ENCODE measurements at places on chromosomes 2 and 18. TPM values are rescaled to one million over a fixed set of nuclear protein-coding genes. Genes with fewer than 3 reads are reported as not detected.
A peak's percentile ranks its signal among the peaks of the same experiment; 100 is the strongest.

The STPG4 gene
- total RNA-seq = 0.19 TPM

The CYP20A1 gene
- total RNA-seq = 22.6 TPM

The ADD2 gene
- total RNA-seq = 25.7 TPM

The GRB14 gene
- total RNA-seq = not detected

The ALS2 gene
- 15.3 TPM for total RNA-seq

The ELOA2 gene
- total RNA-seq = not detected

The PGAP1 gene
- total RNA-seq = 40.8 TPM

The BOLA3 gene
- 47.7 TPM for total RNA-seq

The HOXD11 gene
- total RNA-seq = not detected

The KATNAL2 gene
- 0.58 TPM for total RNA-seq

- H3K36me3 ChIP-seq = no peaks in the 10 kb centered on the region
- no peak overlapping the region for H3K4me3 ChIP-seq
- peaks cover 3% of the 10 kb centered on the region for H3K4me1 ChIP-seq
- peaks cover 6% of the 10 kb centered on the region for H3K27me3 ChIP-seq
- no peak overlapping the region for H3K27ac ChIP-seq
These were observed 25.2 kb downstream of the KIAA2012 start for GRCh38 chr2:202098291-202098690.

- no peak for DNase-seq
- H3K27ac ChIP-seq = no peak overlapping the region
- peaks cover 3% of the 10 kb centered on the region for H3K27me3 ChIP-seq
- H3K4me3 ChIP-seq = no peak overlapping the region
- H3K4me1 ChIP-seq = peaks cover 2% of the 10 kb centered on the region
These were observed 62.7 kb downstream of the BIN1 start for GRCh38 chr2:127044165-127044718.

DNA sequence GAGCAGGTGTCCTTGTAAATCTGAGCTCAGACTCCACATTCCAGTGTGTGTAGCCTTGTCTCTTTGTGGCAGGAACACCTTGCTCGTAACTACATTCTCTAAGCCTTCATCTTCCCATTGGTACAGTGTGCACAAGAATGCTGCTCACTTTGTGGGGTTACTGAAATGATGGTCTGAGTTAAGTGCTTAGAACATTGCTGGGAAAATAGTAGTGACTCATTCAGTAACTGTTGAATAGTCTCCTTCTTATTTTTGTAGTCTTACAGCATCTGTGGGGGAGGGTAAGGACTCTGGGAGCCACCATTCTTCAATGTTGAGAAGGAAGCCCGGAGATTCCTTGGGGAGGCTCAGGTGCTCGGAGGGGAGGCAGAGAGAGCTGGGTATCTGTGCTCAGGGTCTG, 236.0 kb upstream of the HDAC4 start:
- H3K27ac ChIP-seq = no peak overlapping the region
- no peaks in the 10 kb centered on the region for H3K27me3 ChIP-seq
- no peak overlapping the region for H3K4me3 ChIP-seq
- H3K4me1 ChIP-seq = no peaks in the 10 kb centered on the region

- no peak overlapping the region for H3K4me3 ChIP-seq
- H3K4me1 ChIP-seq = peaks cover 7% of the 10 kb centered on the region
- no peak overlapping the region for H3K27ac ChIP-seq
- DNase-seq = no peak
These were observed 48.2 kb downstream of the NCOA1 start for GRCh38 chr2:24539258-24539657.

DNA sequence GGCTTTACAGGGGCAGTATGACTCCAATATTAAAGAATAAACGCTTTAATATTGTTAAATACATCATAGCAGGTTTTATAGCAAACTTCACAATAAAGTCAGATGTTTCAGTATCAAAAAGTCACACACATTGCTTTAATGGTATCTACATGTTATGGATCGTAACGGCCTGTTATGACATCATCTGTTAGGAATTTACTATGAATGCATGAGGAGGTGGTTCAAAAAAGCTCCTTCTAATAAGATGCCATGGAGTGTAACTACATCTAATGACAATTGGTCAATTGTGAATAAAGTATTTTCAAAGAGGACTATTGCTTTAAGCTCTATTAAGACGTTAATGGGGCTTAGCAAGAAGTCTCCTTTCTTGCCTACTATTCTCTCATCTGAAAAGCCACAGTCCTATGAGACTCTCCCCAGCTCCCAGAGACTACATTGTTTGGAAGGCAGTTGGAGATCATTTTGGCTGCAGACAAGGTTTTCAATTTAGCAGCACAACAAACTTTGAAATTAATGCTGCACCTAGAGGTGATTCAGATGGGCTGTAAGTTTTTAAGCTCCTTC, 300.7 kb upstream of the MEIS1 start:
- no peak for DNase-seq
- H3K36me3 ChIP-seq = no peaks in the 10 kb centered on the region
- H3K27ac ChIP-seq = no peak overlapping the region
- H3K27me3 ChIP-seq = no peaks in the 10 kb centered on the region
- no peak overlapping the region for H3K4me3 ChIP-seq
- no peaks in the 10 kb centered on the region for H3K4me1 ChIP-seq

- H3K4me1 ChIP-seq = peaks cover 18% of the 10 kb centered on the region
- peaks cover 10% of the 10 kb centered on the region for H3K27me3 ChIP-seq
- H3K27ac ChIP-seq = no peak overlapping the region
- H3K36me3 ChIP-seq = no peaks in the 10 kb centered on the region
These were observed 38.4 kb downstream of the EPAS1 start for GRCh38 chr2:46335391-46336282.

- H3K36me3 ChIP-seq = peaks cover 12% of the 10 kb centered on the region
- no peaks in the 10 kb centered on the region for H3K27me3 ChIP-seq
- peaks cover 10% of the 10 kb centered on the region for H3K4me1 ChIP-seq
- H3K27ac ChIP-seq = no peak overlapping the region
These were observed 5.5 kb downstream of the NHEJ1 start for GRCh38 chr2:219155054-219155644.

GRCh38 chr18:44799382-44799906, 118.8 kb downstream of the SETBP1 start:
- peaks cover 13% of the 10 kb centered on the region for H3K36me3 ChIP-seq
- peak overlapping the region; percentile 67 for H3K27ac ChIP-seq
- peaks cover 28% of the 10 kb centered on the region for H3K4me1 ChIP-seq
- no peak for DNase-seq
- peaks cover 5% of the 10 kb centered on the region for H3K27me3 ChIP-seq

DNA sequence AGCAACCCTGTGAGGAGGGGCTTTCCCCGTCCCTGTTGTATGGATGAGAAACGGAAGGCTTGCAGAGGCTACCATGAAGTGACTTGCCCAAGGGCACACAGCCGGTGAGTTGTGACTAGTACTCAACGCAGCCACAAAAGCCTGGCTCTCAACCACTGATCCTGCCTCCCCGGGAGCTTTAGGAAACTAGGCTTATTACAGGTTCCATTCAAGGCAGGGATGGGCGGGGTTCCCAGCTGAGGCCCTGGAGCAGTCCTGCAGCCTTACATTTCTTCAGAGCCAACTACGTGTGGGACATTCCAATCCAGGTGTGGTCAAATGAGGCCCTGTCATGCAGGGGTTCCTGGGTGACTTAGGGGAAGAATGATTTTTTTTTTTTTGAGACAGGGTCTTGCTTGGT, 59.6 kb downstream of the MEX3C start:
- H3K36me3 ChIP-seq = no peaks in the 10 kb centered on the region
- H3K27ac ChIP-seq = no peak overlapping the region
- peaks cover 4% of the 10 kb centered on the region for H3K27me3 ChIP-seq
- no peak overlapping the region for H3K4me3 ChIP-seq
- no peaks in the 10 kb centered on the region for H3K4me1 ChIP-seq
- DNase-seq = no peak

DNA sequence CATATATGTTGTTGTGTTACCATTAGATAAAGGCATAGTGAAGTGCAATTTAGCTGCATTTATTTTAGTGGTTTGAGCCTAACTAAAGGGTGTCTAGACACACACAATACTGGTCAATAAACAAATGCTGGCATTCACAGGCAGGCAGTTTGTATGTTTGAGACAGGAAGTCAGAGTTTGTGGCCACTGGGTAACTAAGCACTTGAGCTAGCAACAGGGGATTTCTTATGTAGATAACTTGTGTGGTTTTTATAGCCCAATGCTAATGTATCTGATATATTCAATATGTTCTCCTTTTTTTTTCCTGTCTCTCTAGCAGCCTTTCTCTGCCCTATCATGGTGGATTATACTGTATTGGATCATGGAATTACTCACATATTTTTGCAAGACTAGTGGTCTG, 38.1 kb downstream of the LRRTM4 start:
- no peaks in the 10 kb centered on the region for H3K27me3 ChIP-seq
- no peaks in the 10 kb centered on the region for H3K36me3 ChIP-seq
- no peak overlapping the region for H3K27ac ChIP-seq

DNA sequence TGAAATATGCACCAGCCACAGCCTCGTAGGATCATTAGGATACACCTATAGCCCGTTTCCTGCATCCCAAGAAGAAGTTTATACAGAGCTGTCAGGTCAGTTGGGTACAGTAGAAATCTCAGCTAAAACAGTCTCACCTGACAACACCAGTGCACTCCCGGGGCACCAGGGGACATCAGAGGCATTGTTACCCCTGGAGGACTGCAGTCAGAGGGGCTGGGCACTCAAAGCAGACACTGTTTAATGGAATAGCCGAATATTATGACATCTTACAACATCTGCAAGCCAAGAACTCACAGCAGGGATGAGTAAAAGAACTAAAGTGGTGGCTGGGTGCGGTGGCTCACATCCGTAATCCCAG, 93.0 kb upstream of the ID2 start:
- peaks cover 28% of the 10 kb centered on the region for H3K27me3 ChIP-seq
- H3K4me3 ChIP-seq = peak overlapping the region; percentile 23
- peak overlapping the region; percentile 62 for H3K27ac ChIP-seq

GRCh38 chr2:218471036-218471435, 52.1 kb downstream of the VIL1 start:
- DNase-seq = no peak
- peaks cover 39% of the 10 kb centered on the region for H3K36me3 ChIP-seq
- H3K4me1 ChIP-seq = peaks cover 18% of the 10 kb centered on the region
- peak overlapping the region; percentile 76 for H3K27ac ChIP-seq
- peak overlapping the region; percentile 45 for H3K4me3 ChIP-seq
- H3K27me3 ChIP-seq = no peaks in the 10 kb centered on the region

DNA sequence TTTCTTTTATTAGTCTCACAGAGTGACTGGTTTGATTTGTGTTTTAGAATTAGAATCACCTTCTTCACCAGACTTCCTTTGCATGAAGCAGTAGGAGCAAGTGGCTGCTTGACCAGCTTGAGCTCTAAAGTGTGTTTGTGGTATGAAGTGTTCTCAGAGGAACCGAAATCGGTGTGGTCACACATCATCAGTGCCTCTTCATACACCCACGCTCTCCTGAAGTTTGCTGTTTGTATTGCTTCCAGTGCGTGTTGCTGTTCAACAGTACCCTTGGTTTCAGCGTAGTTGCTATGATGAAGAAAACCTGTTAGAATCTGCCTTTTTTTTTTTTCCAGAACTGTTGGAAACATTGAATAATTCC, 77.9 kb downstream of the LIMS1 start:
- H3K4me1 ChIP-seq = peaks cover 40% of the 10 kb centered on the region
- H3K4me3 ChIP-seq = no peak overlapping the region

- H3K36me3 ChIP-seq = no peaks in the 10 kb centered on the region
- no peaks in the 10 kb centered on the region for H3K4me1 ChIP-seq
- peaks cover 18% of the 10 kb centered on the region for H3K27me3 ChIP-seq
These were observed 1.7 kb downstream of the SCN1A start for GRCh38 chr2:166126007-166126639.

DNA sequence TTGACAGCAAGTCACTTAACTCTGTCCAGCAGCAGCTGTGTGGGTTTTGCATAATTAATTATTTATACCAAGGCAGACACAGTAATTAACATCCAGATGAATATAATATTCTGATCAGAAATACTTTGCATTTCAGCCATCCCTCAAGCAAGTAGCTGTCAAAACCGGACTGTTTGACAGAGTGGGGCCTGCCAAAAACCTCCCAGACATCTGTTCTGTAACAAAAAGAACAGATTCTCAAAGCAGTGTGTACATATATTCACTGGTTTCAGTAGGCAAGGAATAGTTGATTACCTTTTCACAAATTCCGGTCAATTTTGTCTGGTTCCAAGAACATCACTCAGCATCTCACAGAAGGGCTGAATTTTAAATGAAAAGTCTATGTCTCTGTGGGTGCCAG, 291.6 kb downstream of the CMPK2 start:
- H3K36me3 ChIP-seq = no peaks in the 10 kb centered on the region
- no peak overlapping the region for H3K27ac ChIP-seq
- no peaks in the 10 kb centered on the region for H3K4me1 ChIP-seq
- no peak for DNase-seq
- H3K27me3 ChIP-seq = peaks cover 2% of the 10 kb centered on the region
- H3K4me3 ChIP-seq = no peak overlapping the region

GRCh38 chr2:104975851-104976250, 62.0 kb upstream of the MRPS9 start:
- peaks cover 2% of the 10 kb centered on the region for H3K27me3 ChIP-seq
- no peak overlapping the region for H3K4me3 ChIP-seq
- DNase-seq = no peak
- no peak overlapping the region for H3K27ac ChIP-seq
- peaks cover 6% of the 10 kb centered on the region for H3K4me1 ChIP-seq
- H3K36me3 ChIP-seq = no peaks in the 10 kb centered on the region

DNA sequence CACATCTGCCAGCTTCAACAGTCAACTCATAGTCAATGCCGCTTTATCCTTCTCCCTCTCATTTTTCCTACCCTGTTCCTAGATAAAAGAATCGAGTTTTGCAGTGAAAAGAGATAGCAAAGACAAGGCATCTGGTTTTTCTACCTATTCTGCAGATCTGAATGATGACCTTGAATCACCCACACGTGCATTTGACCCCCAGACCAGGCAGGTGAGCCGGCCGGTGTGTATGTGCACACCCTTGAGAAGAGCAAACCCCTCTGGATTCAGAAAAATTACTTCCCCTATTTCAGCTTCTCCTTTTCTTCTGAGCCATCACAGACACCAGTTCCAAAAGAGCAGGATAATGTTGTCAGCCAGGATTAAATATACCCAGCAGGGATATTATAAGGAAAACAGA, 115.6 kb upstream of the ST6GAL2 start:
- H3K27ac ChIP-seq = no peak overlapping the region
- H3K4me1 ChIP-seq = no peaks in the 10 kb centered on the region
- DNase-seq = no peak
- H3K4me3 ChIP-seq = no peak overlapping the region
- no peaks in the 10 kb centered on the region for H3K36me3 ChIP-seq
- no peaks in the 10 kb centered on the region for H3K27me3 ChIP-seq

- H3K4me1 ChIP-seq = peaks cover 4% of the 10 kb centered on the region
- H3K36me3 ChIP-seq = no peaks in the 10 kb centered on the region
- H3K4me3 ChIP-seq = no peak overlapping the region
- H3K27ac ChIP-seq = no peak overlapping the region
- peaks cover 27% of the 10 kb centered on the region for H3K27me3 ChIP-seq
These were observed 29.7 kb upstream of the FAHD2A start for GRCh38 chr2:95372845-95373244.

GRCh38 chr2:182281276-182281675, 145.6 kb downstream of the PDE1A start:
- no peaks in the 10 kb centered on the region for H3K36me3 ChIP-seq
- H3K27me3 ChIP-seq = no peaks in the 10 kb centered on the region
- H3K27ac ChIP-seq = no peak overlapping the region
- H3K4me3 ChIP-seq = no peak overlapping the region
